ENCODE measurements at places on chromosomes 3 and 15.

DNA sequence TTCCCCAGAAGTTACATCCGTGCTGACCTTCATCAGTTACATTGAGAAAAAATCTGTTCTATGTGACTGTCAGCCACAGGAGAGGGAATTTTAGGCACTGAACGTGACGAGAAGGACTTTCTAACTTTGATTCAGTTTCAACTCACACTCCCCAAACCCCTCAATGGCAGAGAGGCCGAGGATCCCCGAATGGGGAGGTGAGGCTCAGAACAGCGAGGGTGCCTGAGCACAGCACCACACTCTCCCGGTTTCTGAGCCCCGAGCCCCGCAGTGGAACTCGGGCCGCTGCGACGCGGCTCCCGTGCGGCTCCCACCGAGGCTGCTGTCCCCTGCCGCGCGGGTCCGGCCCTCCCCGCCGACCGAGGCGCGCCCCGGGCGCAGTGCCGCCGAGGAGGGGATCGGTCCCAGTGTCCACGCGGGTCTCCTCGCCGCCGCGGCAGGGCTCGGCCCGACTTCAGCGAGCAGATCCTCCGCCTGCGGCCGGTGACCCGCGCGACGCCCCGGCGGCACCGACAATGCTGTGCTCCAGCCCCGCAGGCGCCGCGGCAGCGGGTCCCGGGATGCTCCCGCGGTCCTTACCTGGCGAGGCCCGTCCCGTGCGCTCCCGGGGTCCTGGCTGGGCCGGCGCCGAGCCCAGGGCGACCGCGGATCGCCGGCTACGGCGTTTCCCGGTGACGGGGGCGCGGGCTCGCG, 439 bp downstream of the CTXND1 start:
- no peak for DNase-seq

GRCh38 chr3:32077260-32078084, 28.9 kb upstream of the GPD1L start:
- no peak for DNase-seq

DNA sequence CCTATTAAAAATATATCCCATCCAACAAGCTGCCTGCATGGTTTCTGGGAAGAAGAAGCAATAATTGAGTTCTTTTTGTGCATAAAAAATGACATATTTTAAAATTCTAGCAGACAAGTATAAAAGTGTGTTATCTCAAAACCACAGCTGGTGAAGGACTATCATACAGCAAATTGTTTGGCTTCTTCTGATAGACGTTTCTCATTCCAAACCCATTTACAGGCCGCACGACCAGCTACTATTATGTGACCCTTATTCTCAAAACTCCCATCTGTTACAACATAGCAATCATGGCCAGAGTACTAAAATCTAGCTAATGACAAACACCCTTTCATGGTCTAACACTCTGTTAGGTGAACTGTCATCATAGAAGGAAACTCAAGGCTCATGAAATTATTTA, 21.7 kb downstream of the ETFA start:
- DNase-seq, result no peak

DNA sequence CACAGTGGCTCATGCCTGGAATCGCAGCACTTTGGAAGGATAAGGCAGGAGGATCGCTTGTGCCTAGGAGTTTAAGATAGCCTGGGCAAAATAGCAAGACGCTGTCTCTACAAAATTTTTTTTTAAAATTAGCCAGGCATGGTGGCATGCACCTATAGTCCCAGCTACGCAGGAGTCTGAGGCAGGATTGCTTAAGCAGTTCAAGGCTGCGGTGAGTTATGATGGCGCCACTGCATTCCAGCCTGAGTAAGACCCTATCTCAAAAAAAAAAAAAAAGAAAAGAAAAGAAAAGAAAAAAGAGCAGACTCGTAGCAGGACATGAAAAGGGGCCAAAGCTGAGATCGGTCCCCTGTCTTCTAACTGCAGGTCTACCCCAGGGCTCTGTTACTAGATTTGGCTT, 18.9 kb downstream of the SRGAP3 start:
- DNase-seq, result no peak

- no peak for DNase-seq
Observed at GRCh38 chr3:66466606-66467270, 34.1 kb downstream of the LRIG1 start.

DNA sequence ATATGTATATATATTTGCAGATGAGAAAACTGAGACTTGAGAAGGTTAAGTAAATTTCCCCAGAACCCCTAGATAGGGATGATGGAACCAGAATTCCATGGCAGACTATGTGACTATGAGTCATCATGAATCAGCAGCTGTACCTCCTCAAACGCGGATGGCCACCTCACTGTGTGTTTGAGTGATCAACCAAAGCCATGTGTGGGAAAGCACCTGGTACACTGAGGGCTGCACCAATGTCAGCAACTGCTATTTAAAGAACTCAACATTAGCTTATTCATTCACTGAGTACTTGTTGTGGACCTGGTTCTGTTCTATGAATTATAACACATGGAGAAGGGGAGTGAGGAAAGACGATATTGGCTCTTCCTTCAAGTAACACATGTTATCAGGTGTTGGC, 377.0 kb downstream of the GAP43 start:
- peak; percentile 99 for DNase-seq

- peak; percentile 32 for DNase-seq
Observed at GRCh38 chr15:84840741-84841429, 23.7 kb downstream of the ALPK3 start.

DNA sequence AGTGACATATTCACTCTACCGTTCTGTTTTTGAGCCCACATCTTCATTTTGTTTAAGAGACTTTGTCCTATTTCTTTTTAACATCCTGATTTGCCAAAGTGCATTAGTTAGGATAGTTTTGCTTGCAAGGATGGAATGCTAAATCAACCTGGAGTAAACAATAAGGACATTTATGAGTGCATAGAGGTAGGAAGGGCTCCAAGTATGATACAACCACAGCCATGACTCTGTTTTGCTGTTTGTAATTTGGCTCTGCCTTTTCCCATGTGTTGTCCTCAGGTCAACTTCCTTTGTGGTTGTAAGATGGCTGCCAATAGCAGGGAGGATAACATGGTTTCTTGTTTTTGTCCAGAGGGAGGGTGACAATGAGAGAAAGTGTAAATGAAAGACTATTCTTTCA, 66.4 kb upstream of the GOLIM4 start:
- peak; percentile 11 for DNase-seq

GRCh38 chr3:17678116-17678741, 64.2 kb downstream of the TBC1D5 start:
- DNase-seq, result peak; percentile 71

GRCh38 chr3:191435981-191436380, 25.0 kb upstream of the PYDC2 start:
- no peak for DNase-seq

DNA sequence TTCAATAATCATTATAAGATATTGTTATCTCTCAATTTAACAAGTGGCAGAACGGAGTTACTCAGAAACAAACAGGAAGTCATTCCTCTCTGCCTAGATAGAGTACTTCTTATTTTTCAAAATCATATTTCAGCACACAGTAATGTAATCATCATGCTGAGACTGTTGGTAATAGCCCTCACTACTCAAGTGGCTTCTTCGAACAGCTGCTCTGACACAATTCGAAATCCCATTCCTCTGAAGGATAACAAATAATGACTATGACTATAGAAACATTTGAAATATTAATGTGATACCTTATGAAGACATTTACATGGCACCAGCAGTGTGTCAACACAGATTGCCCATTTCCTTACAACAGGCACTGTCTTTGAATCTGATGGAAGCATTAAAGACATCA, 1249.8 kb downstream of the NSUN3 start:
- DNase-seq, result no peak

DNA sequence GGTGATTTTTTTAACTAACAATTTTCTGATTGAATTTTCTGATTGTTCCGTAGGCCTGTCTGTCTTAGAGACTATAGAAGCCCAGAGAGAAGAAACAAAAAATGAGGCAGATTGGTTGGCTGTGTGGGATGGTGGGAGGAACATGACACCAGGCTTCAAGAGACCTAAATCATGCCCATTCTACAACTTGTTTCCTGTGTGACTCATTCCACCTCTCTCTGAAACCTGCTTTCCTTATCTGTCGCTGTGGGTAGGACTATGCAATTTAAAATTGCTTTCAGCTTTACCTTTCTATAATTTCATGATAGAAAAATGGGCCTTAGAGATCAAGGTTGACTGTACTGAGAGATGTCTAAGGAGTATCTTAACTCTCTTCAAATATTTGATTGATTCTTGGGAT, 44.5 kb downstream of the OXNAD1 start:
- peak; percentile 68 for DNase-seq

GRCh38 chr3:42544492-42545283, 37.1 kb downstream of the SEC22C start:
- no peak for DNase-seq

GRCh38 chr3:97932387-97932801, 39.8 kb downstream of the RIOX2 start:
- no peak for DNase-seq

- DNase-seq, result no peak
Observed at GRCh38 chr15:100134089-100134583, 207.6 kb downstream of the ADAMTS17 start.

DNA sequence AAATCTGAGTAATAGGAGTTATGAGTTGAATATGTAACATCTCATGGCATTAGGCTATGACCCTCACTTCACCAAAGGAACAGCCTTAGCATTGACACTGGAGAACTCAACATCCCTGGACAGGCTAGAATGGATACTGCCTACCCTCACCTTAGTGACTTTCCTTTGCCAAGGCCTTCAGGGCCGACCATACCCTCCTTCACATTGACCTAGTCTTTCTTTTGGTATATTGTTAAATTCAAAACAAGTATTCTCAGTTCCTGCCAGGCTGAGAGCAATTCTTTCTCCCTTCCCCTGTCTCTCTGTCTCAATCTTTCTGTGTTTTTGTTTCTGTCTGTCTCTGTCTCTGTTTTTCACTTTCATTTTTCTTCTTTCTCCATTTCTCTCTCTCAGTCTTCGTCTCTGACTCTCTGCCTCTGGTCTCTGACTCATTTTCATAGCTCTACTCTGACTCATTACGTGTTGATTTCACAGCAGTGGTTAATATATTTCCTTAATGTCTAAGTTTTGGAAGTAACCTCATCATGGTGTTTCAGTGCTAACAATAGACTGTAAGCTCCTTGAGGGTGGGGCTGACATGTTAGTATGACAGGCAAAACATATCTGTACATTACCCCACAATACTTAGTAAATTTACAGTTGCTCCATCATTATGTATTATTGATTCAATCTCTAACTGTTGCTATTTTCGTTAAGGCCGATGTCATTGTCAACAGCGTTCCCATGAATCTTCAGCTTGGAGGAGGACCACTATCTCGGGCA, 32.5 kb downstream of the PARP15 start:
- peak; percentile 89 for DNase-seq

- no peak for DNase-seq
Observed at GRCh38 chr3:153639631-153640030, 477.6 kb downstream of the RAP2B start.

- DNase-seq, result peak; percentile 63
Observed at GRCh38 chr3:58568572-58569286, 8.5 kb downstream of the FAM107A start.

- no peak for DNase-seq
Observed at GRCh38 chr3:154990543-154990942, 89.6 kb upstream of the MME start.

- no peak for DNase-seq
Observed at GRCh38 chr3:68667346-68667745, 265.0 kb downstream of the TAFA4 start.

DNA sequence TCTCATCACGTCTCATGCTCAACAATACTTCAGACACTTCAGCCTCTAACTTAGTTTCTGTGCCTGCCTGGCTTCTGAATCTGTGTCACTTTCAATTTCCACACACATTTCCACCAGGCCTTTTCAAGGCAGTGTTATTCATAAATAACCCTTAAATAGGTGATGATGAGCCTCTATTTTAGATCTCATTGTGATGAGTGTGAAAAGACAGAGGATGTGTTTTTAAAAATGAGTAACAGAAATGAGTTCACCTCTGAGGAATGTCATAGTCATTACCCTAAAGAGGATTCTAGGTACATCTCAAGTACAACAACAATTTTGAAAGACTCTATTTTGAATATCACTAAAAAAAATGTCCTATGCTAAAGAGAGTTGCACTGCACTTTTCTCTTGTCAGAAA, 64.6 kb downstream of the STAC start:
- DNase-seq, result no peak

Data from IMR-90 (cell line).